Neural progenitor cell (in vitro differentiated cells): ENCODE measurements at places on chromosomes 1 and 21. TPM values are rescaled to one million over a fixed set of nuclear protein-coding genes. Genes with fewer than 3 reads are reported as not detected.

DNA sequence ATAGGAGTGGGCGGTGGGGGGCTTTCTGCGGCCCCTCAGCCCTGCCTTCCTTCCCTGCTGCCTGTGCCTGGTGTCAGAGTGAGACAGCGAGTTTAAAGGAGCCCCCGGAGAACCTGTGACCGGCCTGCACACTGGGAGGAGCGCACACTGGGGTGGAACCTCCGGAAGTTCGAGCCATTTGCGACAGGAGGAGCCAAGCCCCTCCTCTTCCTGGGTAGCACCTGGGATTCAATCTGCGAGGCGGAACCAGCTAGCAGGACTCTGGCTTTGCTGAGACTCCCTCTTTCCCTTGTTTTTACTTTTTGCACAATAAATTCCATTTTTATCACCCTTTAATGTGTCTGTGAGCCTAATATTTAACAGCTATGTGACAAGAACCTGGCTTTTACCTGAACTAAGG is 540.6 kb downstream of the NPHP4 start:
- H3K27me3 ChIP-seq: peaks cover 7% of the 10 kb centered on the region
- H3K4me1 ChIP-seq: peaks cover 5% of the 10 kb centered on the region
- H3K27ac ChIP-seq: no peak overlapping the region
- no peaks in the 10 kb centered on the region for H3K36me3 ChIP-seq

DNA sequence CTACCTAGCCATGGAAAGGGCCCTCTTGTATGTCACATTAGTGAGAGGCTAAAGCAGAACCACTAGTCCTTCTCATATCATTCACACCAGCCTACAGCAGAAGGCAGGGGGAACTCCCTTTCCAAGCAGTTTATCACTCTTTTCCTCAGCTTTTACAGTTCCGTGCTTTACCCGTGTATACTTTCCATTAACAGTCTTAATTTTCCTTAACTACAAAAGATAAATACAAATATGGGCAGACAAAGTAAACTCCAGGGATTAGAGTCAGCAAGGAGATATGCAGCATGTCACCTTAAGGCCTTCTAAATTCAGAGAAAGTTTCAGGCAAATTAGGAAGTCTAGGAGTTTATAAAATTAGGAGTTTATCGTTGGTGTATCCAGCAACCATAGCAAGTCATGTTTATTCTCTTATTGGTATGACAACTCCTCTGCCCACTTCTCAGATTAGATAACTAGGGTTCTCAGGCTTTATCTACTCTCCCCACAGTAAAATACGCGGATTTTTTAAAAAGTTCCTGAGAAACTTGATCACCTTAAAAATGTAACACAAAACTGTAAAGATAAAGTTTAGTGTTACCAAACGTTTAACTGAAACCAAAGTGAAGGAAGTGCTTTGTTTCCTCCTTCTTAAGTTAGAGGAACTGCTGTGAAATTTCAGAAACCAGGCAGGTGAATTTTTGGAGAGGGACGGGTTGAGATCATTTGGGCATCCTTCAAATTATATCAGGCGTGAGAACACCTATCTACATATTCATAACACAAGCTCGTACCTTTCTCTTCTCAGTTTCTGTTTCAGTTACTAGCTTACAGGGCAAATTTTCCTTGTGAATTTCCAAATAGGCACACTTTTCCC is 42.7 kb upstream of the SLC19A2 start:
- H3K4me1 ChIP-seq: peaks cover 10% of the 10 kb centered on the region
- H3K27me3 ChIP-seq: no peaks in the 10 kb centered on the region
- DNase-seq: no peak
- H3K36me3 ChIP-seq: no peaks in the 10 kb centered on the region

Gene FAM151A
- not detected in 2 replicates for total RNA-seq

DNA sequence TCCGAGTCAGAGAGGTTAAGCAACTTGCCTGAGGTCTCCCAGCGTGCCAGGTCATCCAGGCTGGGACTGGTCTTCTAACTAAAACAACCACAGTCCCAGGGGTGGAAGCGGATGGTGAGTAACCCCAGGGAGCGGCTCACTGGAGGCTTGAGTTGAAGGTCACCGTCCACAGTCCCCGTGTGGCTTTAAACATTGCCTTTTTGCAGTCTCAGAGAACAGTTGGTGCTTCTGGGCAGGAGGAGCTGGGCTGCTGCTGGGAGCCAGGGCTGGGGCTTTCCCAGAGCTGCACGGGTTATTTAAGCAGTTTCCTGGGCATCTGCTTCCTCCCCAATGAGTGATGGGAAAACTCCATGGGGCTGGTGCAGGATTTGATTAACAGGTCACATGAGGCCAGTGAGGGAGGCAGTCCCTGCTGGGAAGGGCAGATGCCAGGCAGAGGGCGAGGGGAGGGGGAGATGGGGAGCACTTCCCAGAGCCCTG is 12.3 kb downstream of the ARHGEF10L start:
- H3K36me3 ChIP-seq: no peaks in the 10 kb centered on the region
- H3K4me3 ChIP-seq: no peak overlapping the region
- H3K4me1 ChIP-seq: peaks cover 28% of the 10 kb centered on the region
- H3K27ac ChIP-seq: no peak overlapping the region
- no peak for DNase-seq
- no peaks in the 10 kb centered on the region for H3K27me3 ChIP-seq

GRCh38 chr1:233664804-233665574 is 51.1 kb downstream of the KCNK1 start:
- H3K27me3 ChIP-seq: no peaks in the 10 kb centered on the region
- H3K36me3 ChIP-seq: no peaks in the 10 kb centered on the region
- H3K27ac ChIP-seq: no peak overlapping the region
- H3K4me1 ChIP-seq: no peaks in the 10 kb centered on the region
- DNase-seq: no peak
- H3K4me3 ChIP-seq: no peak overlapping the region

DNA sequence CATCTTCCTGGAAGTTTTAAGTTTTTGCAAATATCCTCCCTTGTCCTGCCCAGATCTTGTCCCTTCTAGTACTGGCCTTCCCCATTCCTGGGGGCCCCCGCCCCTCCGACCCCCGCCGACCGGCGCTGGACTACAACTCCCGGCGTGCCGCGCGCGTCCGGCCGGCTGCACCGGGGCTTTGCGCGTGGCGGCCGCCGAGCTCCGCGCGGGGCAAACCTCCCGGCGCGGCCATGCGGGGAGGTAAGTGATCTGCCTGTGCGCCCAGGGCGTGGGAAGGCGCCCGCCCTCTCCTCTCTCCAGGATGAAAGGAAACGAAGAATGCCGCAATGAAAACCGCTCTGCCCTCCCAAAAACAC is 3.2 kb upstream of the SAMD13 start:
- peaks cover 38% of the 10 kb centered on the region for H3K4me1 ChIP-seq
- H3K27ac ChIP-seq: no peak overlapping the region
- DNase-seq: peak; percentile 67
- H3K27me3 ChIP-seq: no peaks in the 10 kb centered on the region
- no peaks in the 10 kb centered on the region for H3K36me3 ChIP-seq
- H3K4me3 ChIP-seq: peak overlapping the region; percentile 99
